ENCODE measurements at places on chromosomes 3 and 15.

DNA sequence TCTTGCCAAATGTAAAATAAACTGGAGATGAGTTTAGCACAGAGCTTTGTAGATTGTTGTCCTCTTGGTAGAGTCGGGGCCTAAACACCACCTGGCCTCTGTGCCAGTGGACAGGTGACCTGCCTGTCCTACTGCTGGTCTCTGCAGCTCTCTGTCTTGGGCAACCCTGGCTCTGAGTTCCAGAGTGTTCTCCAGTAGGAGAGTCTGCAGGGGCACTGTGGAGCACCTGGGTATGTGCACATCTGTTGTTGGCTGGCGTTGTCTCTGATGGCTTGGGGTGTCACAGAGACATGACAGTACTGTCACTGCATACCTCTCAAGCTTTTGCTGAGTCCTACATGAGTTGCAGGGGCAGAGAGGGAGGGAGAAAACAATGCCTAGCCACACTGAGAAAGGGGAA is 112.6 kb downstream of the IGF1R start:
- DNase-seq: no peak

DNA sequence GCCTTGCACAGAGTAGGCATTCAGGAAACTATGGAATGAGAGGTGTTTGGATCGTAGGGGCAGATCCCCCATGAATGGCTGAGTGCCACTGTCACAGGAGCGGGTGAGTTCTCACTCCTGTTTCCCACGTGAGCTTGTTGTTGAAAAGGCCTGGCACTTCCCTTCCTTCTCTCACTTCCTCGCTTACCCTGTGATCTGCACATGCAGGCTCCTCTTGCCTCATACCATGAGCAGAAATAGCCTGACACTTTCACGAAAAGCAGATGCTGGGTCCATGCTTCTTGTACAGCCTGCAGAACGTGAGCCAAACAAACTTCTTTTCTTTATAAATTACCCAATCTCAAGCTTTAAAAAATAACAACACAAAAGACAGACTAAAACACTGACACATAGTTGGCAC is 55.4 kb downstream of the AGBL1 start:
- no peak for DNase-seq

- DNase-seq: no peak
These were observed 1026.2 kb upstream of the NR2F2 start for GRCh38 chr15:95304151-95304946.

DNA sequence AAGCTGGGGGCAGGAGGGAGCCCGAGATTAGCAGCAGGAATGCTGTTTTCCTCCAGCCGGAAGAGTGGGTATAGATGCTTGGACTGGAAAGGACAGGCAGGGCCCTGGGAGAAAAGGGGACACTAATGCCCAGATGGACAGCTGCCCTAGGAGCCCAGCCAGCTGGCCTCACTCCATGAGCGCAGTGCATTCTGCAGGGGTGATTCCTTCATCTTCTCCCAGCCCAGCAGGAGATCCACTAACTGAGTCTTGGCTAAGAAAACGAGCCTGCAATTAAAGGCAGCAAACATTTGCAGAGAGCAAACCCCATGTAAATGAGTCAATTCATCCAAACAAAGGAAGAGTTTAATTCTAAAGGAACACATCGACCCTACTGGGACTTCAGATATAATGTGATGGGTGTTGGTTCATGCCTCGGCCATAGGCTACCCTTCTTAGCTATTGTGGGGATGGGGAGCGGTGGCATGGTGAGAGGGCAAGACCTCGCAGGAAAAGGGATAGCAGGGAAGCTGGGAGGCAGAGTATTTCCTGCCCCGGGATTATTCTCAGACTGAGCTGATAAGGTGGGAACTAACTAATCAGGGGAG is 13.3 kb upstream of the MINAR1 start:
- DNase-seq: peak; percentile 18

DNA sequence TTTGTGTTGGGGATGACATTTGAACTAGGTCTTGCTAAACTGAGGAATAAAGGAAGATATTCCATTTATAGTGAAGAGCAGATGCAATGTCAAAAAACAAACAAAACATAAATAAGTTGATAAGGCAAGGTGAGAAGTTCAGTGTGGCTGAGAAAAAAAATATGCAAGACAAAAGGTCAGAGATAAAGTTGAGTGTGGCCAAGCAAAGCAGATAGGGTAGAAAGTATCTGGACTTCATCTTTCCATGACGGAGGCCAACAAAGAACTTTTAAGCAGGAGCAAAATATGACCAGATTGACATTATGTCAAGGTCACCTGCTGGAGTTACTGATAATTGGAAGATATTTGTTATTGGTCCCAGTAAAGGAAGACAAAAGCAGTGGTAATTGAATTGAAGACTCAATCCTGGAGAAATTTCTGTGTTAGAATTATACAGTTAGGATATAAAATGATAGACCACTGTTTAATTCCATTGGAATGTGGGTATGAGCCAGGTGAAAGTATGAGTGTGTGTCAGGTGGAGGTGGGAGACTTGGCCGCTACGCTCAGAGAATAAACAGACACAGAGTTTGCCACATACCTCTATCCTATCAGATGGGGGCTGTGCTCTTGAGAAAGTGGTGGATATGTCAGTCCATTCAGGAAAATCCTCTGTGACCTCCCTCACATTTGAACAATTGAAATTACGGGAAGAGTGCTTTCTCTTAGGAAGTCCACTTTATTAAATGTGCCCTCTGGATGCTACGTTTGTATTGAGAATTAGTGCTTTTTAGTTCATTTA is 28.1 kb downstream of the ADIPOQ start:
- no peak for DNase-seq

DNA sequence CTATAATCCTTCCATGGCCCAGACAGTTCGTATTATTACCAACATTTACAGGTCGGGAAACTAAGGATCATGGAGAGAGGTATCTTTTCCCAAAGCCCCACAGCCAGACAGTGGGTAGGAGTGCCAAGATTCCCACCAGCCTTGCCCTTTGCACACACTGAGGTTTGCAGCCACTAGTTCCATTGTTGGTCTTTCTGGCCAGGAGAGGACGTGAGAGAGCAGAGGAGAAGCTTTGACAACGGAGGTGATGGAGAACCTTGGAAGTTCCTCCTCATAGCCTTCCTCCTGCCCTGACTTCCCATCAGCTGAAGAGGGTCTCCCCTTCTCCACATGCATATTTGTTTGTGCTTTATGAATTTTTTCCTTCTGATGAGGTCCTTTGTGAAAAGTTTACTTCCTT is 50.5 kb upstream of the PLCL2 start:
- no peak for DNase-seq

DNA sequence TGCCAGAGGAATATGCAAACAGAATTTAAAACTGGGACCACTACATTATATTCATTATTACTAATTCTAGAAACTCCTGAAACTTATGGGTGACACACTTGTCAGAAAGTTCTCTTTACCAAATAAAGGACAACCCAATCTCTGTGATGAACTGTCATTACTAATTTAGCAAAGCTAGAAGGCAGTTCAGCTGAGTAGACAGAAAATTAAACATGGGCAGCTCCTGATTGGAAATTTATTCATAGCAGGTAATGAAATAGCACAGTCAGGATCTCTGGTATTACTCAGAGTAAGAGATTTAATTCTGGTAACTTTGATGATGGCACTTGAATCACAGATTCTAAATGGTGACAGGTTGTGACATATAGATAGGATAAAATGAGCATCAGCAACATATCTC is 123.0 kb downstream of the GBE1 start:
- DNase-seq: no peak

DNA sequence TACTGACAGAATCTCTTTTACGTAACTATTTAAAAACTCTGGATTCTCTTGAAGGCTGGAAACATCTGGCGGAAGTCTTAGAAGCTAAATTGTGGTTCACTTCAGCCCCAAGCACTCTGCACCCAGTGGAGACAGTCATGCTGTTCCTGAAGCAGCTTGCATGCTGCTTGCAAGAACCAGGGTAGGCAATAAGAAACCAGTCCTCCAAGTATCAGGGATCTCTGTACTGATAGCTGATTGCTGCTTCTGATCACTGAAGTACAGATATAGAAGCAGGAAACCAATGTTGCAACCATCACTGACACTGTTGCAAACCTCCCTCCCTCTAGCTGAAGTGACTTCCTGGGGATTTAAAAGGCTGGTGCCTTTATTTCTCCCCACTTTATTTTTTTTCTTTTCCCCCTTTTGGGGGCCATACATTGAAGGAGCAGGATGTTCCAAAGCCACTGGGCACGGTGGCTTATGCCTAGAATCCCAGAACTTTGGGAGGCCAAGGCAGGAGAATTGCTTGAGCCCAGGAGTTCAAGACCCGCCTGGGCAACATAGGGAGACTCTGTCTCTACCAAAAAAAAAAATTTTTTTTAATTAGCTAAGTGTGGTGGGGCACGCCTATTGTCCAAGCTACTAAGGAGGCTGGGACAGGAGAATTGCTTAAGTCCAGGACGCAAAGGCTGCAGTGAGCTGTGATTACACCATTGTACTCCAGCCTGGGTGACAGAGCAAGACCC is 15.3 kb downstream of the SPCS1 start:
- peak; percentile 14 for DNase-seq

Data from midbrain (tissue), 1 donor.